ENCODE measurements at places on chromosomes 1 and 21. TPM values are rescaled to one million over a fixed set of nuclear protein-coding genes. Genes with fewer than 3 reads are reported as not detected.

The CYP4X1 gene
- 3.1 TPM for polyA plus RNA-seq

The HSPB7 gene
- 229 TPM for polyA plus RNA-seq

The MXRA8 gene
- polyA plus RNA-seq = 11.7 TPM

The TIAM1 gene
- polyA plus RNA-seq = 2.7 TPM

The SPRR1B gene
- not detected for polyA plus RNA-seq

The FALEC gene
- 0.18 TPM for polyA plus RNA-seq

The SLAMF6 gene
- polyA plus RNA-seq = 0.73 TPM

The C1orf141 gene
- not detected for polyA plus RNA-seq

The HCN3 gene
- polyA plus RNA-seq = 1.3 TPM

The BATF3 gene
- 0.85 TPM for polyA plus RNA-seq

The LORICRIN gene
- not detected for polyA plus RNA-seq

The ASCL5 gene
- not detected for polyA plus RNA-seq

The GPR37L1 gene
- not detected for polyA plus RNA-seq

The CHRNB2 gene
- polyA plus RNA-seq = 0.38 TPM

The IL22RA1 gene
- polyA plus RNA-seq = 0.34 TPM

The AHDC1 gene
- polyA plus RNA-seq = 8.6 TPM

The PRAMEF20 gene
- not detected for polyA plus RNA-seq

The PPIAL4G gene
- not detected for polyA plus RNA-seq

The HSD3B2 gene
- polyA plus RNA-seq = not detected

The FCRLA gene
- polyA plus RNA-seq = not detected

The TNFRSF18 gene
- polyA plus RNA-seq = 1.4 TPM

The MIS18A gene
- 3.9 TPM for polyA plus RNA-seq

The MSH4 gene
- polyA plus RNA-seq = 0.10 TPM

The FOXD2 gene
- 0.22 TPM for polyA plus RNA-seq

The OR2M5 gene
- polyA plus RNA-seq = not detected

The C1orf116 gene
- 0.34 TPM for polyA plus RNA-seq

The CCSAP gene
- 0.98 TPM for polyA plus RNA-seq

The RIPPLY3 gene
- polyA plus RNA-seq = not detected

The OPRD1 gene
- polyA plus RNA-seq = 0.01 TPM

The CTSS gene
- polyA plus RNA-seq = 43.1 TPM

The RSRP1 gene
- 87.5 TPM for polyA plus RNA-seq

The GABPB2 gene
- 8.3 TPM for polyA plus RNA-seq

The VASH2 gene
- polyA plus RNA-seq = 0.07 TPM

The AP4B1 gene
- polyA plus RNA-seq = 10.6 TPM

The C8B gene
- polyA plus RNA-seq = not detected
